ENCODE measurements at places on chromosomes 6 and 20. TPM values are rescaled to one million over a fixed set of nuclear protein-coding genes. Genes with fewer than 3 reads are reported as not detected.

The HLA-F gene
- 560 TPM for total RNA-seq

The LRRC73 gene
- 0.45 TPM for total RNA-seq

The BPIFB1 gene
- total RNA-seq, result not detected

- H3K27me3 ChIP-seq, result no peaks in the 10 kb centered on the region
- no peak overlapping the region for H3K27ac ChIP-seq
- no peak for DNase-seq
- no peaks in the 10 kb centered on the region for H3K4me1 ChIP-seq
- H3K36me3 ChIP-seq, result peaks cover 35% of the 10 kb centered on the region
Observed at GRCh38 chr6:89999945-90000825, 105.9 kb downstream of the GJA10 start.
